ENCODE measurements at places on chromosomes 7 and 10.
A peak's percentile ranks its signal among the peaks of the same experiment; 100 is the strongest.

DNA sequence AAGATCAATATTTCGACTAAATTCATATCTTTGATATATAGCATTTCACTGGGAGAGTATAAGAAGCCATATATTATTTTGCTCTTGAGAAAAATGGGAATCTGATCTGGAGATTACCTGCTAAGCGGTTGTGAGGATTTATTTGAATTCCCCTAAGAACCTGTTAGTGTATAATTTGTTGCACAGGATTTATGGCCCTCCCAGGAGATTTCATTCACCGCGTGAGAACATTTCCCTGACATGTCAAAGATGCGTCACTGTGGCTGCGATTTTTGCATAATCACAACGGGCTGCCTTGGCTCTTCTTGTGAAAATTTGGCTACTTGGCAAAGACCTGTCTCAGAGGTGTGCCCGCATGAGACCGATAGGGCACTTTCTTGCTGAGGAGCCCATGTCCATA, 184.7 kb upstream of the PFKP start:
- no peak for DNase-seq

- no peak for DNase-seq
These were observed 935 bp downstream of the TM9SF3 start for GRCh38 chr10:96585736-96586418.

DNA sequence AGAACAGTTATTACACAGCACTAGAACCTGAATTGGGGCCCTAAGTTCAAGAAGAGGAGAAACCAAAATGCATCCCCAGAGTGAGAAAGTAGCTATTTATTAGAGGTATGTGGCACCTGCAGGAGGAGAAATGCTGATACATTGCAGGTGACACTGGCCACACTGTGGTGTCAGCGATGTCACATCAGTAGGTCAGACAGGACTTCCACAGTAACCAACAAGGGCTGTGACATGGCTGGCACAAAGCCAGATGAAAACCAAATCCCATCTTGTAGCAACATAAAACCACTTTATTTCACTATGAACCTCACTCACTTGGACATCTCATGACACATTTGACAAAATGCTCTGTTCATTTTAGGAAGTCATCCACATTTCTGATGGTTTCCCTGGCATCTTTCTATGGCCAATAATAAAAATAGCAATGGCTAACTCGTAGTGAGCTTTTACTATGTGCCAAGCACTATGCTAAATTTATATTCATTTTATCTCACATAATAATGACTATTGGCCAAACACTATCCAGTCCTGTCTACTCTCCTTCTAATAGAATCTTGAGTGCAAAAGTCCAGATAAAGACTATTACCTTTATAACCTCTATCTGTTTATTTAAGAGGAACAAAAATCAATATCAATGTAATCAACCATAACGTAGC, 154.2 kb downstream of the TSPAN12 start:
- no peak for DNase-seq

GRCh38 chr7:18390535-18390907, 105.0 kb upstream of the HDAC9 start:
- no peak for DNase-seq

GRCh38 chr7:115297656-115298055, 375.8 kb downstream of the MDFIC start:
- DNase-seq = no peak

DNA sequence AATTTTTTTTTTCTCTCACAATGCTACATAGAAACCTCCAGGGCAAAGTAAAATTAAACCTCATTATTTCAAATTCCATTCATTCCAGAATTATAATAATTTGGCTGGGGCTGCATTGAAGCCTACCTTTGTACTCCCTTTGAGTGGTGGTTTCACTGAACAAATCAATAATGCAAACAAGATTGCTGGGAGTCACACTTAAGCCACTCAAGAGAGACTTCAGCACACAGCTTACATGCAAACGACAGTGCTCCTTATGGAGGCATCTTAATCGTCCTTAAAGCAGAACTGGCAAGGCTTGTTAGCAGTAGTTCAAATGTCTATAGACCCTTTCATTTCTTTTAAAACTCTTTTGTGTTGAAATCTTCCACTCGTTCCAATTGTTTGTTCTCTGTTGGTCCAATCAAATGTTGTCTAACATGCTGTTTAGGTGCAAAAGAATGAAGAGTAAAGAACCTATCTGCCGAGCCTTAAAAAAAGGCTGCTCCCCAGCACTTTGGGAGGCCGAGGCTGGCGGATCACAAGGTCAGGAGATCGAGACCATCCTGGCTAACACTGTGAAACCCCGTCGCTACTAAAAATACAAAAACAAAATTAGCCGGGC, 294.9 kb downstream of the FGFR2 start:
- no peak for DNase-seq

DNA sequence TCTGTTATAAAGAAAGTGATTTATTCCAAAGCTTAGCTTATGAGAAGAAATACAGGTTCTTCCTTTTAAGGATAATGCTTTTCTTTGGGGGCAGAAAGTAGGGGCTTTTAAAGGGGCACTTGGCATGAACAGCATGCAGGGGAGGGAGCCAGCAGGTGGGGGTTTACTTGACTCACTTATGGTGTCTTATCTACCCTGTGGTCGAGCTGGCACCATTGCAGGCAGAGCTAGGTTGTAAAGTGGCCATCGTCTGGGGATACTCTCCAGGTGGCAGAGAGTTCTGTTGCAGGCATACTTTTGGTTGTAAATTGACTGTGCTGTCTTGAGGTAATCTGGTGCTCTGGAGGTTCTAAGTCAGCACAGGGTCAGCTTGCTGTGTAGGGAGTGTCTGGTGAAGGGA, 26.3 kb upstream of the IFRD1 start:
- DNase-seq = no peak

DNA sequence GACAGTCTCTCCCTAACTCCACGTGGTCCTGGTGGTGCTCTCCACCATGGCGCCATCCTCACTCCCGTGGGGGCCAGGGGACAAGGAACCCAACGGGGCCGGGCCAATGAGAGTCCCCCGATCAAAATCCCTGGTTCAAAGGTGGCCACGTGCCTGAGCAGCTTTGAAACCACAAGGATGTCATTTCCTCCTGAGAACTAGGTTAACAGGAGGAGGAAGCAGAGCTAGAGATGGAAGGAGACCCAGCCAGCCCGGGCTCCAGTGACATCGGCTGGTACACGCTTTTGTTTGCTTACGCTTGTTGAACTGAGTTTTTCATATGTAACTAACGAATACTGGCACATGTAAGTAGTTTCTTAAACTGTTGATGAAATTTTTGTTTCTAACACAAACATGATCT, 61.7 kb downstream of the PRPF18 start:
- no peak for DNase-seq

DNA sequence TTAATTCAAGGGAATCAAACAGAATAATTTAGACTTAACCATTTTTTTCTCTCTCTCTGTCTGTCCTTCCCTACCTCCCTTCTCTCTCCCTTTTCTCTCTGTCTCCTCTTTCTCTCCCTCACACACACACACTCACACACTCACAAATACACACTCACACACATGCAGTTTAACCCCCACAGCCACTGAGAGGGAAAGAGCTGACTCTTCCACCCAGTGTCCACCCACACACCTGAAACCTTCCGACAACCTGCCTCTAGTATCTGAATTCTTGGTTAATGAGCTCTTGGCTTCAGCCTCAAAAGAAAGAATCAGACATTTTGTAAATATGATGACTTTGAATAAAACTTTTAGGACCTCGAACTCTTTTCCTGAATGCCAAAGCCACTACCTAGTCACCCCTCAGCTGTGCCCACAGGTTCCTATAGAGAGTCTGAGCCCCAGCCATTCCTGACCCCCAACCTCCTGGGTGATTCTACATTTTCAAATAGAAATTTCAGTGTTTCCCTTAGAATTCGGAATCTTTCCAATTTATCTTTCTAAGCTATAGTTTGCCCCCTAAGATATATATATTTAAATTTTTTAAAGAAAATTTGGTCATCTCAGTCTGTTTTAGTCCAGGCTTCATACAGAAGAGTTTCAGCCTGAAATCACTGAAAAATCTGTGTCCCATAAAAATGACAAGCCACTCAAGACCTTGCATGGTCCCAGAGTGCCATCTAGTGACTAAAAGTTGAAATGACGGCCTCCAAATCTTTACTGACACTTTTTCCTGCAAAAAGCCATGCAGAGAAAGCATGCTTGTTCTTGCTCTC, 202.8 kb downstream of the IPMK start:
- no peak for DNase-seq

DNA sequence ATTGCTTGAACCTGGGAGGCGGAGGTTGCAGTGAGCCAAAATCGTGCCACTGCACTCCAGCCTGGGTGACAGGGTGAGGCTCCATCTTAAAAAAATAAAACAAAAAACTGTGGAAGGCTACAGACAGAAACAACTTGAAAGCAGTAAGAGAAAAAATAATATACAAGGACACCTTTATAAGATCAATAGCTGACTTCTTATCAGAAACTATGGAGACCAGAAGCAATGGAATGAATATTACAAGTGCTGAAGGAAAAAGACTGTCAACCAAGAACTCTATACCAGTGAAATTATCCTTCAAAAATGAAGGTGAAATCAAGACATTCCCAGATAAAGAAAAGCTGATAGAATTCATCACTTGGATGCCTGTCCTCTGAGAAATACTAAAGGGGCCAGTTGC, 49.0 kb downstream of the RBAK start:
- no peak for DNase-seq

DNA sequence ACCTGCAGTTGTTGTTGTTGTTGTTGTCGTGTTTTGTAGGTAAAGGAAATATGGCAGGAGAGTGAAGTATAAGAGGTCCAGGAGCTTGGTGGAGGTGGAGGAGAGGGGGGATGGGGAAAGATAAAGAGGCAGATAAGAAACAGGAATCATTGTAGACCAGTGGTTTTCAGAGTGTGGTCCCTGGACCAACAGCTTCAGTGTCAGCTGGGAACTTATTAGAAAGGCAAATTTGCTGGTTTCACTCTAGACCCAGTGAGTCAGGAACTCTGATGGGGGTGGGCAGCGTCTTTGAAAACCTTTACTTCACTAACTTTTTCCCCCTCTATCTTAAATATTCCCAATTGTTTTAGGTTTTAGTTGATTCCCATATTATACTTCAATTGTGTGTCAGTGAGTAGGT, 241.5 kb downstream of the AUTS2 start:
- DNase-seq = no peak

GRCh38 chr7:82166260-82167015, 277.1 kb downstream of the CACNA2D1 start:
- no peak for DNase-seq

DNA sequence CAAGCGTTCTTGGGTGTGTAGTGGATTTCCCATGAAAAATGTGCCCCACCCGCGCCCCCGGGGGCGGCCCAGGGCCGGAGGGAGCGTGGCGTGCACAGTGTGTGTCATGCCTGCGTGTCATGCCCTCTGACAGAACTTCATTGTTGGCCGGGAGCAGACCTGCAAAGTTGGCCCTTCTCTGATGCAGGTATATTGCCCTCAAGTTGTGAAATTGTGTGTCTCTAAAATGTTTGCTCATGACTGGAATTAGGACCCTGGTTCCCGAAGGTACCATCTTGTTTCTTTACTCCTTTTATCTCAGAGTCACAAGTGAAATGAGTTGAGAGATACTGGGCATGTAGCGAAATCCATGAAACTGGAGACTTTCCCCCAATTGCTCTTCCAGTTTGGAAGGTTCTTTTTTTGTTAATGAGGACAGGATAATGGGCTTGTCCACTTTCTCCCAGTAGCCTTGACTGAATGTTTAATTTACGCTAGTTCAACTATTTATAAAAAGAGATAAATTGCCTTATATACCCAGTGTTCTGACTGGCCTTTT, 26.2 kb downstream of the ADK start:
- peak; percentile 50 for DNase-seq

DNA sequence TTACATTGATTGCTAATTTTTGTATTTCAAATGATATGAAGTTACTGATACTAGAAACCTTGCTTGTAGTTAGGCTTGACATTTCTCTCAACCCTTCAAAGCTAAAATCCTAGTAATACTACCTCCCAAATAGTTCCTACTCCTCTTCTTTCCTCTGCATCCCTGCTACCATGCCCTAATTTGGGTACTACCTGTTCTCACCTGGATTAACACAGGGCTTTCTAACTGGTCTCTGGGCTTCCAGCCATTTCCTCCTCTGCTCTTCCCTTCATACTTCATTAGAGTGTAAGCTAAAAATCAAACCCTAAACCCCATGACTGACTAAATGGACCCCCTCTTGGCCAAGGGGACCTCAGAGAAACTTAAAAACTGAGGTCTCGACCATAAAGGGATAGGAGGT, 112.4 kb downstream of the CHCHD3 start:
- no peak for DNase-seq

GRCh38 chr7:33669251-33669670, 236.1 kb upstream of the BMPER start:
- no peak for DNase-seq

DNA sequence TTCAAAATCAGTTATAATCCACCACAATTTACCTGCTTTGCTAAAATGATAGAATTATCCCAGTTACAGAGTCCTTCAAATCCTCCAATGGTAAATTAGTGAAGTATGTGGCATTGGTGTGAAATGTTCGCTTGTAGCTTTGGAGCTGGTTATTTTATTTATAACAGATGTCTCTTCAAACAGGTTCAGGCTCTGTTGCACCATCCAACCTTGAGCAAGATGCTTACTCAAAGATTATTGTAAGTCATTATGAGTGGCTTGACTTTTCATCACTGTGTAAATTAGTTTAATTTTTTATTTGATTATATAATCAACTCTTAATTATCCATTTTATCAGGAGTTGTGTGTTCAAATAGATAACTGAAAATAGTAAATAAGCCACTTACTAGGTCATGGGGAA, 99.4 kb downstream of the BTRC start:
- DNase-seq = no peak

DNA sequence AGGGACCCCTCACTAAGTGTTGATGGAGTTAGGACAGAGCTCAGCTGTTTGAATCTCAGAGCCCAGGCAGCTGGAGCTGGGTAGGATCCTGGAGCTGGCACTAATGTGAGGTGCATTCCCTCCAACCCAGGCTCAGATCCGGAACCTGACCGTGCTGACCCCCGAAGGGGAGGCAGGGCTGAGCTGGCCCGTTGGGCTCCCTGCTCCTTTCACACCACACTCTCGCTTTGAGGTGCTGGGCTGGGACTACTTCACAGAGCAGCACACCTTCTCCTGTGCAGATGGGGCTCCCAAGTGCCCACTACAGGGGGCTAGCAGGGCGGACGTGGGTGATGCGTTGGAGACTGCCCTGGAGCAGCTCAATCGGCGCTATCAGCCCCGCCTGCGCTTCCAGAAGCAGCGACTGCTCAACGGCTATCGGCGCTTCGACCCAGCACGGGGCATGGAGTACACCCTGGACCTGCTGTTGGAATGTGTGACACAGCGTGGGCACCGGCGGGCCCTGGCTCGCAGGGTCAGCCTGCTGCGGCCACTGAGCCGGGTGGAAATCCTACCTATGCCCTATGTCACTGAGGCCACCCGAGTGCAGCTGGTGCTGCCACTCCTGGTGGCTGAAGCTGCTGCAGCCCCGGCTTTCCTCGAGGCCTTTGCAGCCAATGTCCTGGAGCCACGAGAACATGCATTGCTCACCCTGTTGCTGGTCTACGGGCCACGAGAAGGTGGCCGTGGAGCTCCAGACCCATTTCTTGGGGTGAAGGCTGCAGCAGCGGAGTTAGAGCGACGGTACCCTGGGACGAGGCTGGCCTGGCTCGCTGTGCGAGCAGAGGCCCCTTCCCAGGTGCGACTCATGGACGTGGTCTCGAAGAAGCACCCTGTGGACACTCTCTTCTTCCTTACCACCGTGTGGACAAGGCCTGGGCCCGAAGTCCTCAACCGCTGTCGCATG, 5.2 kb downstream of the CHPF2 start:
- DNase-seq = no peak

Data from activated naive CD4-positive, alpha-beta T cell treated with anti-CD3 and anti-CD28 coated beads, Interleukin-2, amount 10 ng/mL, durations not matched to agents 7 days and 5 days (primary cell).